ENCODE measurements at places on chromosomes 2 and 18. TPM values are rescaled to one million over a fixed set of nuclear protein-coding genes. Genes with fewer than 3 reads are reported as not detected.

- H3K4me3 ChIP-seq = no peak overlapping the region
- no peak overlapping the region for H3K27ac ChIP-seq
- H3K27me3 ChIP-seq = peaks cover 27% of the 10 kb centered on the region
- DNase-seq = no peak
Observed at GRCh38 chr2:220081171-220081570, 453.7 kb downstream of the SLC4A3 start.

DNA sequence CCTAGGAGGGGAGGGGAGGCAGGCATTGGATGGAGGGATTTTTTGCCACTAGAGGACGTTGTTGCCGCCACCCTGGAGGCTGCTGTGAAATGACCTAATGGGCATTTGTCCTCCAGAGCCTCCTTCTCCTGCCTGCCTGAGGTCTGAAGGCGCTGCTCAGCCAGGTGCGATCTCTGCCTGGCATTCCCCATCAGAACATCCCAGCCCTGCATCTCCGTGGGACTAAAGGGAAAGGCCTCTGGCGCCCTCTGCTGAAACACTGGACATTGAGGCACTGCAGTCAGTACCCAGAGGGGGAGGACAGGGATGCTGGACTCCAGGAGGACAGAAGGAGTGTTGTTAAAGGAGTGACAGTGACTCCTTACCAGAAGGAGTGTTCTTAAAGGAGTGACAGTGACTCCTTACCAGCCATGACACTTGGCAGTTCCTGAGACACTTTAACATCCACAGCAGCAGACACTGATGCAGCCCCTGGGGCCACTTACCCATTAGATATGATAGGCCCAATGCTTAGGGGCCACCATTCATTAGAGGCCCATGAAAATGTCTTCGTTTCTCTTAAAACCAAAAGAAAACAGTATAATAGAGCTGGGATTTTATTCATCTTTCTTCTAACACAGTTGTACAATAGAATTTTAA is 17.0 kb downstream of the THNSL2 start:
- H3K27me3 ChIP-seq = no peaks in the 10 kb centered on the region
- H3K4me1 ChIP-seq = peaks cover 3% of the 10 kb centered on the region
- no peaks in the 10 kb centered on the region for H3K36me3 ChIP-seq
- no peak overlapping the region for H3K4me3 ChIP-seq
- no peak overlapping the region for H3K27ac ChIP-seq
- DNase-seq = no peak

DNA sequence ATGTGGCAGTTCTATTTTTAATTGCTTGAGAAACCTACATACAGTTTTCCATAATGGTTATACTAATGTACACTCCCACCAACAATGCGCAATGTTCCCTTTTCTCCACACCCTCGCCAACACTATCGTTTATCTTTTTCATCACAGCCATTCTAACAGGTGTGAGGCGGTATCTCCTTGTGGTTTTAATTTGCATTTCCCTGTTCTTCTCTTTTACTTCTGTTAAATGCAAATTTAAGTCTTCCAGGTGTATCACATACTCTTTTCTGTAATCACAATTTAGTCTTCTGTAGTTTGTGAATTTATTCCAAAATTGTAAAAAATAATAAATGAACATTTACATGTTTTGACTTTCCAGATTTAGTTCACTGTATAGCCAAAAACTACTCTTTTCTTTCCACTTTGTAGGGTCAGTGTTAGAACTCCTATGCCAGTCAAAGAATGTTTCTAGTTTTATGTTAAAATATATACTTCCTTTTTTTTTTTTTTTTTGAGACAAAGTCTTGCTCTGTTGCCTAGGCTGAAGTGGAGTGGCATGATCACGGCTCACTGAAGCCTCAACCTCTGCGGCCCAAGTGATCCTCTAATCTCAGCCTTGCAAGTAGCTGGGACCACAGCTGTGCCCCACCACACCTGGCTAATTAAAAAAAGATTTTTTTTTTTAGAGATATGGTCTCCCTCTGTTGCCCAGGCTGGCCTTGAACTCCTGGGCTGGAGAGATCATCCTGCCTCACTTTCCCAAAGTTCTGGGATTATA is 15.4 kb upstream of the ACYP2 start:
- no peak overlapping the region for H3K4me3 ChIP-seq
- H3K27ac ChIP-seq = no peak overlapping the region
- no peaks in the 10 kb centered on the region for H3K27me3 ChIP-seq

DNA sequence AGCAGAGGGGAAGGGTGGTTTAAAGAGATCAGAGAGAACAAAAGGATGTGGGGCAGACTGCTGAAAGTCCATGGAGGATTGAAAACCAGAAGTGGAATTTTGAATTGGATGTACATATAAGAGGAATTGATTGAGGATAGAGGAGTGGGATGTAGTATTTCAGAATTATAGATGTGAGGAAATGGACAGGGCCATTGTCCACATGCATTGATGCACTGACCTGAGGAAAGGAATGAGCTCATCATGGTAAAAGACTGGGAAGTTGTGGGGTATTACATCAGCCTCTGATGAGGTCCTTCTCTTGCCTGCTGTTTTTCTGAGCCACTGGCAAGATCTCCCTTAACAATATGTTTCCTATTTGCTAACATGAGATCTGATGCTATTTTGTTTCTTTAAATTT is 365.7 kb upstream of the FANCL start:
- no peak for DNase-seq
- H3K27ac ChIP-seq = no peak overlapping the region
- no peaks in the 10 kb centered on the region for H3K4me1 ChIP-seq
- no peaks in the 10 kb centered on the region for H3K36me3 ChIP-seq

GRCh38 chr2:8204711-8205110 is 477.1 kb upstream of the ID2 start:
- no peaks in the 10 kb centered on the region for H3K27me3 ChIP-seq
- no peak overlapping the region for H3K4me3 ChIP-seq
- no peak overlapping the region for H3K27ac ChIP-seq
- no peaks in the 10 kb centered on the region for H3K36me3 ChIP-seq
- DNase-seq = no peak
- H3K4me1 ChIP-seq = no peaks in the 10 kb centered on the region

DNA sequence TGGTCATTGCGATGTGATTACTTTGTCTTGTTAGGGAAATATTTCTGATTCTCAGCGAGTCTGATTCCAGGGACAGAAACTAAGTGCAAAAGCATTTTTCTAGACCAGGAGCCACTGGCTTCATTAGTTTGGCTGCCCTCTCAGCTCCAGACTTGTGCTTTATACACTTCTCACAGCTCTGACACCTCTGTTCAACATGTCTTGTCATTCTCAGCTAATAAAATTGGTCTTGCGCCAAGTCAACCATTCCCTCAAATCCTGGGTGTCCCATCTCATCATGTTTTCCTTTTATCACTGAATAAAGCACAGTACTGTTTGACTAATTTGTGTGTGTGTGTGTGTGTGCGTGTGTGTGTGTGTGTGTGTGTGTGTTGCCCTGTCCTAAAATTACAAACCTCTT is 215.5 kb upstream of the EPHA4 start:
- H3K36me3 ChIP-seq = no peaks in the 10 kb centered on the region
- H3K4me3 ChIP-seq = no peak overlapping the region
- H3K27ac ChIP-seq = no peak overlapping the region
- H3K4me1 ChIP-seq = no peaks in the 10 kb centered on the region

GRCh38 chr2:10777842-10778723 is 34.5 kb downstream of the PDIA6 start:
- H3K36me3 ChIP-seq = peaks cover 59% of the 10 kb centered on the region
- DNase-seq = no peak
- peaks cover 20% of the 10 kb centered on the region for H3K4me1 ChIP-seq
- H3K27ac ChIP-seq = no peak overlapping the region
- no peak overlapping the region for H3K4me3 ChIP-seq
- no peaks in the 10 kb centered on the region for H3K27me3 ChIP-seq

DNA sequence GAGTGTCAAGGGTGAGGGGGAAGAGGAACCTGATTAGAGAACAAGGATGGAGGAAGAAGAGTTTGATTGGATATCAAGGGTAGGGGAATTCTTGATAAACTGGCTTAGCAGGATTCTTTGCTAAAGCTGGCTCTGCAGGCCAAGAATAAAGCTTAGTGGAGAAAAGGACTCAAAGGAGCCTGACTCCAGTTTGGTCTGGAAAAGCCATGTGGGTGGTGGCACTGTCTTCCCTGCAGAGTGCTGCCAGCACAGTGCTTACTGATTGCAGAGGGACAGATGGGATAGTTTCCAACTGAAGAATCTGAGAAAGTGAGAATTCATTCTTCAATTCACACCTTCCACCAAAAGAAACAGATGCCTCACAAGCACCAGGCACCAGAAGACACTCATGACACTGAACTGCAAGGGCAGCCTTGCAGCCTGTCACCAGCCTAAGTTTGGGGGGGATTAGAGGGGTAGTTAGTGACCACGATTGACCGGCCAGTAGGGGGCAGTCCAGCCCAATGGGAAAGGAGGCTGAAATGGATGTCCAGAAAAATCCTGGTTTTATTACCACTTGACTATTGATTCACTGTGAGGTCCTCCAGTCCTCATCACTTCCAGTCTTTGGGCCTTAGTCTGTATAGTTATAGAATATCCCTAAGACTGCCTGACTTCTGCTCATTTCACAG is 334.5 kb downstream of the SMAD2 start:
- no peak overlapping the region for H3K27ac ChIP-seq
- H3K27me3 ChIP-seq = no peaks in the 10 kb centered on the region
- H3K36me3 ChIP-seq = no peaks in the 10 kb centered on the region
- no peak for DNase-seq
- no peaks in the 10 kb centered on the region for H3K4me1 ChIP-seq

DNA sequence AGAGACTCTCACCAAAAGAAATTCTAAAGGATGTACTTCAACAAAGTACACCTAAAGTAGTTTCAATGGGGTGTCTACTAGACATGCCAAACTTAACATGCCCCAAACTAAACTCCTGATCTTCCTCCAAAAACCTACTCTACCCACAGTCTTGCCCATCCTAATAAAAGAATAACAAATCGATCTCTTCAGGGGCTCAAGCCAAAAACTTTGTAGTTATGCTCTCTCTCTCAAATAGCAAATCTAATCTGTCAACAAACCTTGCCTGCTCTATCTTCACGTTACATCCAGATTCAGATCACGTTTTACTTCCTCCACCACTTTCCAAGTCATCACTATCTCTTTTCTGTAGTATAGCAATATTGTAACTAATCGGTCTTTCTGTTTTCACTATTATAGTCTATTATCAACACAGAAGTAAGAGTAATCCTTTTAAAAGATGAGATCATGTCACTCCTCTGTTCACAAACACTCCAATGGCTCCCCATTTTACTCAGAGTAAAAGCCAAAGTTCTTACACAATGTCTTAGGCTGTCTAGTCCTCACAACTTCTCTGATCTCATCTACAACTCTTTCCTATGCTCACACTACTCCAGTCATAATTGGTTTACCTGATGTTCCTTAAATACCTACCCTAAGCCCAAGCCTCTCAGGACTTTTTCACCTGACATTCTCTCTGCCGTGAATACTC is 79.9 kb downstream of the THADA start:
- H3K4me1 ChIP-seq = no peaks in the 10 kb centered on the region
- no peaks in the 10 kb centered on the region for H3K27me3 ChIP-seq
- peaks cover 15% of the 10 kb centered on the region for H3K36me3 ChIP-seq
- peak overlapping the region; percentile 82 for H3K27ac ChIP-seq
- no peak for DNase-seq
- no peak overlapping the region for H3K4me3 ChIP-seq

- DNase-seq = no peak
- H3K27me3 ChIP-seq = no peaks in the 10 kb centered on the region
- no peak within 1 kb of the TSS for H3K27ac ChIP-seq
Observed at GRCh38 chr2:11669454-11670291, at the start of gene NTSR2. NTSR2 (minus strand) TSS chr2:11670195; CDS start chr2:11670129, 66 bp downstream.

- H3K27me3 ChIP-seq = no peaks in the 10 kb centered on the region
- no peaks in the 10 kb centered on the region for H3K4me1 ChIP-seq
- H3K36me3 ChIP-seq = no peaks in the 10 kb centered on the region
- no peak overlapping the region for H3K4me3 ChIP-seq
Observed at GRCh38 chr2:65499216-65499615, 66.8 kb upstream of the SPRED2 start.

DNA sequence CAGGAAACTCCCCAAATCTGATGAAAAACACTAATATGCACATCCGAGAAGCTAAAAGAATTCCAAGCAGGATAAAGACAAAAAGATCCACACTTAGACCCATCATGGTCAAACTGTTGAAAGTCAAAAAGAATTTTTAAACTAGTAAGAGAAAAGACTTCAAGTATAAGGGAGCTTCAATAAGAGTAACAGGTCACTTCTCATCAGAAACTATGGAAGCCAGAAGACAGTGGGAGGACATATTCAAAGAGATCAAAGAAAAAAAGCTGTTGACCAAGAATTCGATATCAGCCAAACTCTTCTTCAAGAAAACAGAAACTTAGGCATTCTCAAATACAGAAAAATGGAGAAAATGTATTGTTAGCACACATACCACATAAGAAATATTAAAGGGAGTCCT is 50.4 kb downstream of the ZC3H8 start:
- no peak for DNase-seq
- H3K27me3 ChIP-seq = no peaks in the 10 kb centered on the region
- no peaks in the 10 kb centered on the region for H3K36me3 ChIP-seq
- no peak overlapping the region for H3K4me3 ChIP-seq

GRCh38 chr2:43210125-43210466 is 16.3 kb downstream of the ZFP36L2 start:
- H3K36me3 ChIP-seq = no peaks in the 10 kb centered on the region
- peaks cover 12% of the 10 kb centered on the region for H3K4me1 ChIP-seq
- no peaks in the 10 kb centered on the region for H3K27me3 ChIP-seq
- H3K27ac ChIP-seq = peak overlapping the region; percentile 74
- H3K4me3 ChIP-seq = no peak overlapping the region

DNA sequence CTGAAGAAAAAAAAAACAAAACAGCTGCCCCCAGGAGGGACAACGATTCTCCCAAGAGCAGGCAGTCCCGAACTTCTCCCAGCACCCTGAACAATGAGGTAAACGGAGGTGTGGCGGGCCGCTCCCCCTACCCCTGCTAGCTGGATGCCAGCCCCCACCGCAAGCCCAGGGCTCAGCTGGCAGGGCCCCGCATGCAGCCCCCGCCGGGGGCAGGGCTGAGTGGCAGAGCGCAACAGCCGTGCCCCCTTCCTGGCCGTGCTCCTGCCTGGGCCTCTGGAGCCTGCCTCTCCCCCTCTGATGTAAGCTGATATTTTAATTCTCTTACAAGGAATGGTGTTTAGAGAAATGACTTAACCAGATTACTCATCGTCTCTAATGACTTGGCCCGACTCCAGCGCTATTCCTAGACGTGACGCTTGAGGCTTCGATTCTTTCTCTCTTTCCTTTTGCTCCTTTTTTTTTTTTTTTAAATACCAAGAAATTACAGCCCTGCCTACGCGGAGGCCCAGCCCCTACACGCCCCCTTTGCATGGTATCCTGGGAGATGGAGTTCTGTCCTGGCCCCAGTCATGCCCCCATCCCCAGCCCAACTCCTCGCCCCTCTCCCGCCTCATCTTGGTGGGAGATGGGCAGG is 4.6 kb upstream of the ARID5A start:
- DNase-seq = peak; percentile 66
- H3K4me3 ChIP-seq = peak overlapping the region; percentile 24
- peak overlapping the region; percentile 70 for H3K27ac ChIP-seq
- no peaks in the 10 kb centered on the region for H3K36me3 ChIP-seq
- H3K27me3 ChIP-seq = no peaks in the 10 kb centered on the region

- no peaks in the 10 kb centered on the region for H3K27me3 ChIP-seq
- H3K4me1 ChIP-seq = no peaks in the 10 kb centered on the region
- H3K4me3 ChIP-seq = no peak overlapping the region
- no peaks in the 10 kb centered on the region for H3K36me3 ChIP-seq
- DNase-seq = no peak
Observed at GRCh38 chr2:119464981-119465380, 33.3 kb downstream of the TMEM37 start.

EML6 gene
- total RNA-seq = 4.4 TPM

GALNT3 gene
- 76.0 TPM for total RNA-seq

TCF23 gene
- total RNA-seq = not detected

TUBA3D gene
- not detected for total RNA-seq

PROM2 gene
- 59.7 TPM for total RNA-seq

PLEKHB2 gene
- 51.3 TPM for total RNA-seq

GYPC gene
- 4.1 TPM for total RNA-seq
